Inflammatory macrophage treated with lipopolysaccharide for 1 hour (primary cell): ENCODE measurements at places on chromosomes 4 and X.
A peak's percentile ranks its signal among the peaks of the same experiment; 100 is the strongest.

DNA sequence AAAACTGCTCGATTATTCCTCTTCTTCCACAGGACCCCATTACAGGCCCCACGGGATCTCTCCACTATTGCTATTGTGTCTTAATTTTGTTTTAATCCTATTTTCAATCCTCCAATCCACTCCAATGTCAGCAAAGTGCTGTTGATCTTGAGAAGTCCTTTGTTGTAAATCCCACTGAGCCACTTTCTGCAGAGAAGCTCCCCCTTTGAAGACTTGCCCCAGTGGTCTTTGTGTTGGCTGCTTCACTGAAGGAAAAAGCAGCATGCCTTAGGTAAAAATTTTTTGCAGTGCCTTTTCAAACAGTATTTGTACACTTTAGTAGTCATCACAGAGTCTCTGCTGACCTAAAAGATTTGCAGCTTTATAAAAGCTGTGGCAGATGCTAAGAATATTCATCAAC is 252.0 kb upstream of the SLC7A11 start:
- no peak for DNase-seq

GRCh38 chr4:168701061-168701460 is 204.2 kb downstream of the PALLD start:
- DNase-seq: no peak

DNA sequence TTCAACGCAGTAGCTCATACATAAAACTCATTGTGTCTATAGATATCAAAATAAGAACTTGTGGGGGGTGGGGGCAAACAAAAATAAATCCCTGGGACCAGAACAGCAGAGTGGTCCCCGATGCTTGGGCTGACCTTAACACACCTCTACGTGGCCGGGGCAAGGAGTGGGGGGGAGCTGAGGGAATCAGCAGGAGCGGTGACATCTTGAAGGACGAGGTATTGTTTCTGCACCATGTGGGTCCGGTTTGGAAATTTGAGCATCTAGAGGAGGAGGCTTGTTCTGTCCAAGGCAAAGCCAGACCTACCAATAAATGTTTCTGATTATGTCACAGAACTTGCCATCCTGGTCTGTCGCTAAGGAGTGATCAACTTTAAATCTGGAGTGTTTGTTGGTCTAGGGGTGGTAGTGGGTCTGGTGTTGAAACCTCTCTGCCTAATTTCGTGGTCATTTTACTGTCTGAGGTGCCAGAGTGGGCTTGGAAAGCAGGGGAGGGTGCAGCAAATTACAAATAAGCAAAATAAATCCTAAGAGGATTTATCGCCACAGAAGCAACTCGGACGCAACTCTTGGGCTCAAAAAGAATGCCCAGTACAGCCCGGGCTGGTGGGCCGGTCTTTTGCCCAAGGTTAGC is 774 bp upstream of the RAPGEF2 start:
- no peak for DNase-seq

GRCh38 chr4:4651811-4652755 is 110.2 kb upstream of the STX18 start:
- DNase-seq: no peak

DNA sequence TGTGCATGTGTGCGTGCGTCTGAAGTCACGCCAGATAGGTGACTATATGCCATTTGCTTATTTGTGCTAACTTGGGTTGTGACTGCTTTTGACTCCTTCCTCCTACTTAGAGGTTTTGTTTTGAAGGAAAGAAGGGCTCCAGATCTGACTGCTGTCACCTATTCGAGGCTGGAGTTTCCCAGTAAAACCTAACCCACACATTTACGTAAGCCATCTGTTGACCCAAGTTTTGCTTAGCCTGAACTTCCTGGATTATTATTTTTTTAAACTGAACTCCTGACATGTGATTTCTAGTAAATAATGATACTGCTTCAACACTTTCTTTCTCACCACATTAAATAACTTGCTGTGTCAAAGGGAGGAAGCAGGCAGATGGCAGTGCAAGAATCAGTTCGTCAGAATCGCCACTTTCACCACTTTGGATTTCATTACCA is 41.5 kb downstream of the DTHD1 start:
- DNase-seq: peak; percentile 93

GRCh38 chr4:25991340-25991739 is 77.3 kb downstream of the SMIM20 start:
- DNase-seq: no peak

DNA sequence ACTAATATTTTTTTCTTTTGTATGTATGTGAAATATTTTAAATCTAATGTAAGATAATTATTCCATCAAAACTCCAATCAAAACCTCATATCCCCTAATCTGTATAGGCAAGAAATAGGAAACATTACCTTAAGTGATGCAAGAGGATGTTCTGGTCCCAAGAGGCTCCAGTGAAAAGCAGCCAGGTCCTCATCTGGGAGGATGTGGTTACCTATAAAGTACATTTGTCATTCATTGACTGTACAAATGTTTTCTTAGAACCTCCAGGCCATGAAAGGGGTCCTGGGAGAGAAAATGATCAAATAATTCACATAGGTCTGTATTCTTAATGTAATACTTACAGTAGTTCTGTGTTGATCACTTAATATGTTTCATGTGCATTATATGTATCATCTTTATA is 25.5 kb downstream of the FAM120C start:
- DNase-seq: no peak

DNA sequence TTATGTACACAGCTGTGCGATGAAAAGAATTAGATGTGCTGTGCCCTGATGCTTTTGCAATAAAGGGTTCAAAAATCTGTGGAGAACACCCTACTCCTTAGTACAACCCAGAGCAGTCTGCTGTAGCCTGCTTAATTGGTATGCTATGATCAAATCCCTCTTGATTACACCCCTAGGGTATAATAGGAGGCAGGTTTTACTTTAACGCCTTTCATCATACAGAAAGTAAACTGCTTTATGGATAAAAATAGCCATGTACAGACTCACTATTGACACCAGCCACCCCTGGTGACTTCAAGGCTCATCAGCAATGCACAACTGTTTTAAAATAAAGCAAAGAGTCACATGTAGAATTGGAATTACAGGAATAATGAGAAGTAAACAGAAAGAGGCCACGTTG is 315.3 kb downstream of the DMD start:
- no peak for DNase-seq

DNA sequence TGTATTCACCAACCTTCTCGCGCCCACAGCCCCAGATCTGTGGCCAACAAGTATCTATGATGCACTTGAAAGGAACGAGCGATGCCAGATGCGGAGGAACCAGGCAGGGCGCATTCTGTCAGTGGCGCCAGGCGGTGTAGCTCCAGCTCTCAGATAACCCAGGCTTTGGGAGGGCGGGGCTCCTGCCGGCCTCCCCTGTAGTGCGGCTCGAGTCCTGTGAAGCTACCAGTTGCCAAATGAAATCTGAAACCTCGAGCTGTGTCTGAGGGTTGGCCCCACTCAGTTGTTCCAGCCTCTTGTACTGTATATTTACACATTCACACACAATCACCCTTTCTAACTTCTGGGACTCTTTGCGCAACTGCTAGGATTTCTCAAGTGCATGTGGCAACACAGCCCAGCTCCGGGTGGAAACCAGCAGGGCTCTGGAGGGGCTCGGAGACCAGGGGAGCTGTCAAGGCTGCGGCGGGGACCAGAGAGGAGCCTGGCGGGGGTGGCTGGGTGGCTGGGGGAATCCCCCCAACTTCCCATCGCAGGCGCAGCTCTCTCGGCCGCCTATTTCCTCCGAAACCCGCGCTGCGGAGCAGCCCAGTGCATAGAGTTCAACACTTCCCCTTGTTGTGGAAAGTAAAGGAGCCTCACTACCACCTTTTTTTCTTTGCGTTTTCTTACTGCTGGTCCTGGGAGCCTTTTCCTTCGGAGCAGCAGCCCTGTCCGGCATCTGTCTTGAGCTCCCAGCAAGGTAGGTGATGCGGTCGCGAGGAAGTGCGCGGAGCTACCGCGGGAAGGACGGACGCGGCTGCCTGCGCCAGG is at the start of gene ARHGAP24:
TSS of gene ARHGAP24 (plus strand) at position 333 of the 813 bp plus-strand sequence.
- peak; percentile 91 for DNase-seq

GRCh38 chr4:88448889-88449288 is 8.0 kb upstream of the HERC5 start:
- DNase-seq: no peak

DNA sequence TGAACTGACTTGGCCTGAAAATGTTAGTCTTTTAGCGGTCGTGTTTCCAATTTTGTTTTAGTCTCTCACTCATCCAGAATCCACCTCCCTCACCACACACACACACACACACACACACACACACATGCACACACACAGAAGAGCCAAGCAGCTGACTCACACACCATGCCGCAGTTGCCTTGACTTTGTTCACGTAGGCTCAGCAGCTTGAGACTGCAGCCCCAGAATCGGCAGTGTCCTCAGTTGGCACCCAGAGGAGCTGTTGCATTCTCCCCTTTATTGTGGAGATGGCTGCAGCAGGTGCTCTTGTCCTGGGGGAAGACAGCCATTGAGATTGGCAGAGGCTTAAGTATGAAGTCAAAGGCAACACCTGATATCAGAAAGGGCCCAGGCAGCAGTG is 20.9 kb upstream of the XPNPEP2 start:
- DNase-seq: no peak

GRCh38 chrX:821327-822107 is 190.9 kb downstream of the SHOX start:
- DNase-seq: no peak

DNA sequence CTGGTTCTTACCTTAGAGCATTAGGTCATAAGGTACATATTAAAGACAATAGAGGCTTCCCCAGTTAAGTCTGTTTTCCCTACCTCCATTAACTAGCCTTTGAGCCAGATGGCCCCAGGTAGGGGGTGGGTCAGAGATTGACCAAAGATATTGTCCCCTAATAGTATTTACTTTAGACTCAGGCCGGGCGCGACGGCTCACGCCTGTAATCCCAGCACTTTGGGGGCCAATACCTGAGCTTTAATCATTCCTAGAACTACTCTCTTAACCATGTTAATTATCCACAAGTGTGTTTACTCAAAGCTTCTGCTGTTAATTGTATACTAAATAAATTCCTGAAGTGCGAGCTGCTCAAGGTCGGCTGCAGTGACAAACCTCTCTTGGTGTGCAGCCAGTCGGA is 28.0 kb upstream of the AMBN start:
- no peak for DNase-seq

- DNase-seq: no peak
Measured at GRCh38 chr4:2248821-2249261, 6.9 kb upstream of the HAUS3 start.

DNA sequence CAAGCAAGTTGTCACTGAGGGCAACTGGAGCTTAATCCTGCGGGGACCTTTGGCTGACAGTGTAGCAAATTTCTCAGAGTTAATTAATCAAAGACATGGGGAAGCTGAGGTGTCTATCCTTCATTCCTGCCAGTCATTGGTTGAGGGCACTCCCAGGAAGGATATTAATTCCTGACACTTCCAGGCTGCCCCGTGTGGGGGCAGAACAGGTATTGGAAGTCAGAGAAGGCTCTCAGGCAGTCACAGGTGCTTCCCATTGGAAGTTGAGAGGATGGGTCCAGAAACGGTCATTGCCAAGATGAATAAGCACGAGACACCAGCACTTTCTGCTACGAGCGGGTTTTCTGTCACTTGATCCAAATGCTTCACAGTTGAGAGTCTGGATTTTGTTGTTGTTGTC is 29.1 kb upstream of the CD38 start:
- no peak for DNase-seq

DNA sequence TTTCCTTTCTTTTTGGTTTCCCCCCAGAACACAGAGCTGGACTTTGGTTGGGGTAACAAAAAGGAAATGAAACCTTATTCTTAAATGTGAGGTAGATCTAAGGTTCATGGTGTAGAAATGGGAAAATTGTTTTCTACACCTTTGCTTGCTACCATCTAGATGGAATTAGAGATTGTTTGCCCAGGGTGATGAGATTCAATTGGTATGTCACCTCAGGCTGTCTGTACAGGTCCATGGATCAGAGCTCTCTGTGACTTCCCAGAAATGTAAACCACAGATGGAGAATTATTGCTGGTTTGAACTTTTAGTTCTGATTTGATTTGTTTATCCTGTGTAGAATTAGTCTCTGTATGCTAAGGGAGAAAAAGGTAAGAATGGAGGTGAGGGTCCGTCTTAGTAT is 146.7 kb downstream of the PCDH7 start:
- no peak for DNase-seq

DNA sequence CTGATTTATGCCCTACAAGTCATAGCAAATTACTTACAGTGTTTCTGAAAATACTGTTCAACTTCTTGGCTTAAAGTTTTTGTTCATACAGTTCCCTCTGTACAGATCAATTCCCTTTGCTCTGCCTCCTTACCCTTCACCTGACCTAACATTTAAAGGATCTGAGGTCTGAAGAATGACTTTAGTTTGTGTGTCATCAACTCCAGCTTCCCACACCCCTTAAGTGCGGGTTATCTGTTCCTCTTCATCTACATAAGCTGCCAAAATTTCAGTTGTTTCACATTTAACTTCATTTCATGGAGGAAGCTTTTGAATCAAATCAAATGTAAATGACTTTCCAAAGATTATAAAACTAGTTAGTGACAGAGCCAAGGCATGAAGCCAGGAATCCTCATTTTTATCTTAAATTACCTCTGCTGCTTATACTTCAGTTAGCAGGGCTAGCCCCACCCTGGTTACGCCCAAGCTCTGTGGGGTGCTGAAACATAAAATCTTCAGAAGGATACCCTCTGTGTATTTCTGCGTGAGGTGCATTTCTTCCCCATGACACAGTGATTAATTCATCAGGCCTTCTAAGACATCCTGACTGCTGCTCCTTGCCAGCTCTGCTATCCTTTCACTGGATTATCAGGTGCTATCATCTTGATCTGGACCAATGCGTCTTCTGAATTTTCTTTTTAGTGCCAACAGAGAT is 16.5 kb downstream of the CXCL1 start:
- peak; percentile 40 for DNase-seq

- DNase-seq: no peak
Measured at GRCh38 chr4:154389148-154389547, 102.5 kb downstream of the DCHS2 start.

- DNase-seq: peak; percentile 14
Measured at GRCh38 chrX:110665223-110666002, 130.2 kb downstream of the CHRDL1 start.

GRCh38 chr4:10006601-10007435 is 14.5 kb downstream of the SLC2A9 start:
- DNase-seq: no peak

GRCh38 chrX:103453655-103454054 is 65.6 kb downstream of the RAB40A start:
- no peak for DNase-seq
